ENCODE measurements at places on chromosomes 12 and 14. TPM values are rescaled to one million over a fixed set of nuclear protein-coding genes. Genes with fewer than 3 reads are reported as not detected.

PHETA1 gene
- total RNA-seq: 9.8 TPM

FMNL3 gene
- 53.1 TPM for total RNA-seq

P2RX2 gene
- total RNA-seq: 1.5 TPM

NEUROD4 gene
- total RNA-seq: not detected

KRT3 gene
- not detected for total RNA-seq

BMP4 gene
- 28.6 TPM for total RNA-seq

ALX1 gene
- 40.2 TPM for total RNA-seq

SCN8A gene
- 3.7 TPM for total RNA-seq

KRT6C gene
- total RNA-seq: not detected

SLC15A4 gene
- total RNA-seq: 47.9 TPM

LALBA gene
- not detected for total RNA-seq

KRT85 gene
- not detected for total RNA-seq

GLI1 gene
- 13.4 TPM for total RNA-seq

EPS8 gene
- total RNA-seq: 75.7 TPM

CCDC197 gene
- total RNA-seq: 0.23 TPM

CLEC4E gene
- total RNA-seq: 1.5 TPM

TCL1B gene
- total RNA-seq: 0.23 TPM

ERGIC2 gene
- total RNA-seq: 63.6 TPM

SIX1 gene
- total RNA-seq: 18.0 TPM

ABHD4 gene
- 36.3 TPM for total RNA-seq

SIX4 gene
- 11.9 TPM for total RNA-seq

TMPRSS12 gene
- total RNA-seq: not detected

Measured in metanephros (tissue), 2 donors.